ENCODE measurements at places on chromosomes 12 and 14.

DNA sequence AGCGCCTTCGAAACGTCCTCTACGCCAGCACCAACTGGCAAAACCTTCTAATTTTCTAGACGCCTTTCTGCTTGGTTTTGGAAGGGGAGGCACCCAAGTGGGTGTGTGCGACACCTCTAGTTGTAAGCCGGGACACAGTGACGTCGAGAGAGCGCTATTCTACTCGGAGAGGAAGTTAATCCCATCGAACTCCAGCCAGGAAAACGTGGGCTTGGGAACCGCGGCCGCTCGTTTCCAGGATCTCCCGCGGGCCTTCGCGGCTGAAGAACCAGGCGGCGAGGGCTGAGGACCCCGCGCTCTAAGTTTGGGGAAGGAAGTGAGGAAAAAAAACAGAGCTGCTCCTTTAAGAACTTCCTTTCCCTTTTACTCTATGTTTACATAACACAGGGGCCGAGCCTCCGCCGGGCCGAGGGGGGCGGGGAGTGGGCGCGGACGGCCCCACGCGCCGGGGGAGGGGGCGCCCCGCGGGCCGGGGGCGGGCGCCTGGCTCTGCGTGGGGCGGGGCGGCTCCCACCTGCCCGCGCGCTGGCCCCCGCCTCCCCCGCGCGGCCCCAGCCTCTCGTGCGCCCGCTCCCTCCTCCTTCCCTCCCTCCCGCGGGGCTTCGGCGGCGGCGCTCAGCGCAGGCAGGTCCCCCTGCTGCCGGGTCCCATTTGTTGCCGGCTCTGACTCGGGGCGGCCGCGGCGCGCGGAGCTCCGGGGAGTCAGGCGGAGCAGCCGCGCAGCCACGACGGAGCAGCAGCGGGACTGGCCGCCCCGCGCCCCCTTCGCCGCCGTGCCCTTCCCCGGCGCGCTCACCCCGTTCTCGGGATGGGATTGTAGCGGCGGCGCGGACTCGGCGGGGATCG, at the start of gene PELI2:
PELI2 (plus strand) TSS at position 647 of the 846 bp plus-strand sequence. CDS start 250 bp downstream, outside the sequence.
- DNase-seq = peak; percentile 46

DNA sequence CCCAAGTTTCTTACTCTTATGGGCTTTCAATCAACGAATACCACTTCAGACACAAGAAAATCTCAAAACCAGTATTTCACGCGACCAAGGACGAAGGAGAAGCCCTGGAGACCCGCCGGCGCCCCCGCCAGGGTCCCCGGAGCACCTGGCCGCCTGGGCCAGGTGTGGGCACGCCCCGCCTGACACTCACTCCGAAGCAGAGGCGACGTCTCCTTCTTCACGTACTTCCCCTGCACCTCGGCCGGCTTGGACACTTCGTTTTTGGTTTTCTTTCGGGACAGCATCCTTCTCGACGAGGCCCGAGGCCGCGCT, 466 bp downstream of the SAV1 start:
- DNase-seq = no peak

- DNase-seq = no peak
Measured at GRCh38 chr12:118465706-118466105, 89.4 kb downstream of the SUDS3 start.

- DNase-seq = no peak
Measured at GRCh38 chr12:131499864-131500190, 211.1 kb upstream of the SFSWAP start.

GRCh38 chr12:85310456-85311076, 30.5 kb downstream of the ALX1 start:
- no peak for DNase-seq

GRCh38 chr12:41917181-41917580, 227.5 kb downstream of the GXYLT1 start:
- DNase-seq = no peak

DNA sequence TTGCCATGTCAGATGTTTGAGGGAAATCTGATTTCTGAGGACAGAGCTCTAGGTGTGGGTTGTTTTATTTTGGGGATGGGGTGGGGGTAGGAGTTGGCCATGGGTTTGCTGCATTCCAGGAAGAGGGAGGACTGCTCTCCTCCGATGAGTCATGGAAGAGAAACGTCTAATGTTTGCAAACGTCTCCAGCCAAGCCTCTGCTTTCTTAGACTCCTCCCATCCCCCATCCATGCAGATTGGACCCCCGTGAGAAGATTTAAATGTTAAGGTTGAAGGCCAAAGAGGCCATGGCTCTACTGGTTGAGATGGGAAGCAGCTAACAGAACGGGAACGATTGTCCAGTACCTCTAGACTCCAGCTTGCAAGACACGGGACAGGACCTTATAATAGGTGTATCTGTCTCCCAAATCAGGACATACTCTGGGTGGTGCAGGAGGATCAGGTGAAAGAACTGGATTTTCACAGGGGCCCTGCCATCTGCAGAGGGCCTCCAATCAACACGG, 11.4 kb upstream of the ATP2A2 start:
- DNase-seq = no peak

- no peak for DNase-seq
Measured at GRCh38 chr12:119594399-119594730, 791 bp downstream of the TMEM233 start.

GRCh38 chr14:88910386-88910785, 85.9 kb downstream of the TTC8 start:
- no peak for DNase-seq

GRCh38 chr14:69105326-69105725, 47.6 kb downstream of the DCAF5 start:
- no peak for DNase-seq

- DNase-seq = no peak
Measured at GRCh38 chr12:76202621-76203020, 118.1 kb upstream of the NAP1L1 start.

GRCh38 chr12:132186857-132187620, 42.8 kb downstream of the NOC4L start:
- DNase-seq = no peak

GRCh38 chr14:105882626-105883025, 356.2 kb downstream of the TMEM121 start:
- no peak for DNase-seq

DNA sequence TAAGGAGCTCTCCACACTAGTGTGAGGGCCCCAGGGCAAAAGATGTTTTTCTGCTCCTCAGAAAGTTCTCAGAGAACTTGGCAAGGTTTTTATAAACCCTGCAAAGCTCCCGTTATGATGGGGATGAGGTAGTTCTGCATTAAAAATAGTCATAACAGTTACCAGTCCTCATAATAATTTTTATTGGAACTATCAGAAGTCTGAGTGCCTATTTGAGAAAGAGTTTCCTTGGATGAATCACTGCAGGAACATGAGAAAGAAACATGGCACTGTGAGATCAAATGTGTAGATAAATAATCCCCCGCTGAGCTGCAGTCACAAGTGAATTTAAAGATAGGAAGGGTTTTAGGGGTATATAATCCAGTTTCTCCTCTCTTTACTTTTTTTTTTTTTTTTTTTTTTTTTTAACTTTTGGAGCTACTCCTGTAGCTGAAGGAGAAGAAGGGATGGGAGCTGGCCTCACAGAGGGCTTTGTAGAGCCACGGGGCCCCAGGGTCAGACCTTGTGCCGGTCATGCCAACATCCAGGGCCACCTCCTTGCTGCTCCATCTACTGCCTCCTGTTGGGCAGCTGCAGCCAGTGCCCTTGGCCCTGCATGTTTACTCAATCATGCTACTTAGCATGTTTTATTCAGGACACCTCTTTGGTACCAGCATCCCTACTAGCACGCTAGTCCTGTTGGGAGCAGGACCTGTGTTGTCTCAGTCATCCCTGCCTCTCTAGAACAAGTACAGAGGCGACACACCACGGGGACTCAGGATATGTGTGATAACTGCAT, 39.5 kb downstream of the EVL start:
- DNase-seq = no peak

DNA sequence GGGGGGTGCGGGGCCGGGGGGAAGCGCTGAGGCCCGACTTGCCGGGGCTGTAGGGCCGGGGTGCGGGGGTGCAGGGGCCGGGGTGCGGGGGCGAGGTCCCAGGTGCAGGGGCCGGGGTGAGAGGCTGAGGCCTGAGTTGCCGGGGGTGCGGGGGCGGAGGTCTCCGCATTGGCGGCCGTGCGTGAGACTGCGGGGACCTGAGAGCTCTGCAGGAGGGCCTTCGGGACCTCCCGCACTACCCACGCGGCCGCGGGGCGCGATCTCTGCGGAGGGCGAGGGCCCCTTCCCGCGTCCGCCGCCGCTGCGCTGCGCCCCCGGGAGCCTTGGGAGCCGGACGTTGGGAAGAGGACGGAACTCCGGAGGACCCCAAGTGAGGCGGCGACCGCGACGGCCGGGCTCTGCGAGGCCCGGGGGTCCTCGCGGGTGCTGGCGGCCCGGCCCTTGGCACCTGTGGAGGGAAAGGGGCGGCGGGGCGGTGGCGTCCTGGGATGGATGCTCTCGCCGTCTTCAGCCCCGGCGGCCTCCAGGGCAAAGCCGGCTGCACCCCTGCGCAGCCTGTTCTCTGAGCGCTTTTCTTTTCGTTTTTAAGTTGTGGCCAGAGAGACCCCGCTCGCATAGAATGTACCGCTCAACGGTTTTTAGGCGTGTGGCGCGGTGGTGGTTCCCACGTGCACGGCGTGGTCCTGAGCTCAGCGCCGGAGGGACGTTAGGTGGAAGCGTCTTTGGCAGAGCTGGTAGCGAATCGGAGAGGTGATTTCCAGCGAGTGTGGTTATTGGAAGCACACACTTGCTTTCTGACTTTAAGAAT, 1.3 kb downstream of the PIWIL1 start:
- DNase-seq = no peak

DNA sequence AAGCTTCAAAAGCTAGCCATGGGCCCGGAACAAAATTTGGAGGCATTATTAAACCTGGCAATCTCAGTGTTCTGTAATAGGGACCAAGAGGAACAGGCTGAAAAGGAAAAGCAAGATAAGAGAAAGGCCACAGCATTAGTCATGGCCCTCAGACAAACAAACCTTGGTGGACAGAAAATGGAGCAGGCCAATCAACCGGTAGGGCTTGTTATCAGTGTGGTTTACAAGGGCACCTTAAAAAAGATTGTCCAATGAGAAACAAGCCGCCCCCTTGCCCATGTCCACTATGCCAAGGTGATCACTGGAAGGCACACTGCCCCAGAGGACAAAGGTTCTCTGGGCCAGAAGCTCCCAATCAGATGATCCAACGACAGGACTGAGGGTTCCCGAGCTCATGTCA, 653.9 kb upstream of the TMEM132C start:
- DNase-seq = no peak

GRCh38 chr14:59585891-59586554, 9.4 kb upstream of the CCDC175 start:
- DNase-seq = no peak

DNA sequence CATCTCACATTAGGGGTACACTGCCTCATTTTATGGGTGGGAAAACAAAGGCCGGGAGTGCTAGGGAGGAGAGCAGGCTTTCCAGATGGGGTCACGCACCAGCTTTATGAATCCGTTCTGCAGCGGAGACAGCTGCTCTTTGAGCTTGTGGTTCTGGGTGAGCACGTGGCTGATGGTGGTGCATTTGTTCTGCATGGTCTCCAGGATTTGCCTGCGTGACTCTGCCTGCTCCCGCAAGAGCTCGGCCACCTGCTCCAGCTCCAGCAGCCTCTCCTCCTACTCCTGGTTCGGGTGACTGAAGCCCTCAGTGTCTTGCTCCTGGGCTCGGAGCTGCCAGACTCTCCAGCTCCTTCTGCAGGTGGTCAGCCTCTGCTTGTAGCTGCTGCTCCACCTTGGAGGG, 23.6 kb upstream of the BLTP3B start:
- DNase-seq = no peak

- no peak for DNase-seq
Measured at GRCh38 chr14:46820291-46820690, 168.7 kb upstream of the RPL10L start.

GRCh38 chr14:94398182-94398479, 9.7 kb upstream of the SERPINA1 start:
- no peak for DNase-seq

GRCh38 chr14:98858158-98858557, 413.8 kb downstream of the BCL11B start:
- DNase-seq = no peak

DNA sequence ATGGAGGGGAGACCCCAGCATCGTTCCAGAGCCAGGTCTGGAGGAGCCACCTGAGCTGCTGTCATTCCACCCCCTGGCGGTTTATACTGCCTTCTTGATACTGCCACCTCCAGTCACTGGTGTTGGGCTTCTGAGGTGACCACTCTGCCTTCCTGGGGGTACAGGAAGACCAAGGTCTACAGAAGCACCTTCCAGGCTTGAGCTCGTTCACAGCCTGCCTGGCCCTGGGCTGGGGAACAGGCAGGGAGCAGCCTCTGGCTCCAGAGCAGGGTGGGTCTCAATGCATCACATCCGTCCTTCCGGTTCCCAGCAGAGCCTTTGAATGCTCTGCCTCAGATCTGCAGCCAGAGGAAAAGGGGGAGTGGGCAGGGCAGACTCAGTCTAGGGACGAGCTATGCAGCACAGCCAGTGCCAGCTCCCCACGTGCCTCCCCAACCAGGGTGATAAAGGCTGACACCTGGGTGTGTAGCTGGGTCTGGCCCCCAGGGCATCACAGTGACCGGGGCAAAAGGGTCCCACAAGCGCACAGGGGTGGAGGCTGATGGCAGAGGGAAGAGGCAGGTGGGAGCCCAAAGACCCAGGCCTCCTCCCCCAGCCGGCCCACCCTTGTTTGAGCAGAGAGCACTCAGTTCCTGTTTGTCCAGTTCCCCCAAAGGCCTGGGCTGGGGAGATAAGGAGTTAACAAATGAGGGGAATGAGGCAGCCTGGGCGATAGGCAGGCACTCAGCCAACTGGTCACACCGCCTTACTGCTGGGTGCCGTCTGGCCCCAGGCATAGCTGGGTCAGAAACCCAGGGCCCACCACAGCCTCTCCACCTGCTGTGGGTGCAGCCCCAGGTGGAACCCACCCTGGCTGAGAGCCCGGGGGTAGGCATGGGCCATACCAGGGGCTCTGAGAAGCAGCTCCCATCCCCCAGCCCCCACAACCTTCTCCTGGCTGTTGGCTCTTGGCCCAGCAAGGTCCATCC, 17.1 kb downstream of the DEGS2 start:
- no peak for DNase-seq

- no peak for DNase-seq
Measured at GRCh38 chr12:57694459-57695019, 607 bp downstream of the OS9 start.

GRCh38 chr14:51424561-51425251, 184.7 kb downstream of the TMX1 start:
- no peak for DNase-seq

DNA sequence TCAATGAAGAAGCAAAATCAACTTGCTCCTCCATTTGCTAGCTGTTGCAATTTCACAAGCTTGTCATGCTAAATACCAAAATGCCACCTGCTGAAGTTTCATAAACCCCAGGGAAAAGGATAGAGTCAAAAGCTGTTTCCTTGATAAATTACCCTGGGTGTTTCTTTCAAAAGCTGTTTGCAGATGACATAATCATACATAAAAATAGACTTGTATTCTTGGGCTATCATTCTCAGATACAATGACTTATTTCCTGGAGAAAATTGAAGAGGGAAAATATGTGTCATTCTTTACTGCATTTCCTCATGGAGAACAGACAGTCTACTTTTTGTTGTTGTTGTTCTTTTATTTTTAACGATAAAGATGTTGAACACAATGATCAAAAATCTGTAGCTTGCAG, 119.2 kb downstream of the GALC start:
- no peak for DNase-seq

- DNase-seq = no peak
Measured at GRCh38 chr12:120737557-120738251, 12.1 kb downstream of the ACADS start.

- DNase-seq = no peak
Measured at GRCh38 chr14:51564986-51565604, 86.6 kb upstream of the FRMD6 start.
